Stimulated activated CD4-positive, alpha-beta T cell treated with anti-CD3 and anti-CD28 coated beads, Interleukin-15, amount 100 ng/mL, for 1 hour (primary cell): ENCODE measurements at places on chromosomes 2 and 18.

DNA sequence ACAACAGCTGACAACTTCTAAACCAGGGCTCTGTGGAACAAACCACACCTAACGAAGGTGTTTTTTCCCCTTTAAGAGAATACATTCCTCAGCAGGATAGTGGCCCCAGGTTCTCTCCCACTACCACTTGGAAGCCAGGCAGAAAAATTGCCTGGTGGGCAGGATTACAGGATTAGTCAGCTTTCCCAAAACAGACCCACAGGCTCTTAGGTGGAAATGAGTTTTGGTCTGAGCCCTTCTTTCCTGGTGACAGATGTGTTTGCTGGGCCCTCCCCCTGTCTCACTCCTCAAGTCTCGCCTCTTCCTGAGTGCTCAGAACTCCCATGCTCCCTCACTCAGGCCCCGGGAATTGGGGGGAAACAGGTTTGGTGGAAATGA is 139.4 kb upstream of the HAAO start:
- DNase-seq = no peak

GRCh38 chr2:20706217-20706616 is 39.3 kb downstream of the GDF7 start:
- DNase-seq = no peak

- DNase-seq = no peak
These were observed 190.7 kb downstream of the NOL4 start for GRCh38 chr18:34033968-34034367.

DNA sequence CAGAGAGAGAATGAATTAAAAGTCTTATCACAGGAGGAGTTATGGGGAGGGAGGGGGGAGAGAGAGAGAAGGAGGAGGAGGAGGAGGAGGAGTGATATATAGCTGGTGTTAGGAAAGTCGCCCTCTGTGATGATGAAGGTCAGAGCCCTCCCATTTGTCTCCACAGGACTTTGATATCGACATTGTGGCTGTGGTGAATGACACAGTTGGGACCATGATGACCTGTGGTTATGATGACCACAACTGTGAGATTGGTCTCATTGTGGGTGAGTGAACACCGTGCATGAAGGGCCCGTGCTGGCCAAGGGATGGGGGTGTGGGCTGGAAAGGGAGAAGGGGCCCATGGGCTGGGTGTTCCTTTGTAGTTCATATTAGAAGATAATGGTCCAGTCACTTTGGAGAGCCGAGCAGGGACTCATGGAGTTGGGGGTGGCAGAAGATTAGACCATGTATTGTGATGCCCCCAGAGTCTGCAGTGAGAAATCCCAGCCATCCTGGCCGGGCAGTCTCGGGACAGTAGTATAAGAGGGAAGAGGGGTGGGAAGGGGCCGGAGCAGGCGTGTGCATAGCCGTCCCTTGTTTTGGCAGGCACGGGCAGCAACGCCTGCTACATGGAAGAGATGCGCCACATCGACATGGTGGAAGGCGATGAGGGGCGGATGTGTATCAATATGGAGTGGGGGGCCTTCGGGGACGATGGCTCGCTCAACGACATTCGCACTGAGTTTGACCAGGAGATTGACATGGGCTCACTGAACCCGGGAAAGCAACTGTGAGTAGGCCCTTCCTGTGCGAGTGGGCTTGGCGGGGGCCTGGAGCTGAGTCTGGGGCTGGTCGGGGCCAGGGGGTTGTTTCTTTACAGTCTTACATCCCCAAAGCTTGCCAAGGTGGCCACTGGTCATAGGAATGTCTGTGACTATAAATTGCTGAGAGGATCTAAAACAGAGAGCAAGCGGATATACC is 40.0 kb downstream of the HK2 start:
- DNase-seq = no peak

DNA sequence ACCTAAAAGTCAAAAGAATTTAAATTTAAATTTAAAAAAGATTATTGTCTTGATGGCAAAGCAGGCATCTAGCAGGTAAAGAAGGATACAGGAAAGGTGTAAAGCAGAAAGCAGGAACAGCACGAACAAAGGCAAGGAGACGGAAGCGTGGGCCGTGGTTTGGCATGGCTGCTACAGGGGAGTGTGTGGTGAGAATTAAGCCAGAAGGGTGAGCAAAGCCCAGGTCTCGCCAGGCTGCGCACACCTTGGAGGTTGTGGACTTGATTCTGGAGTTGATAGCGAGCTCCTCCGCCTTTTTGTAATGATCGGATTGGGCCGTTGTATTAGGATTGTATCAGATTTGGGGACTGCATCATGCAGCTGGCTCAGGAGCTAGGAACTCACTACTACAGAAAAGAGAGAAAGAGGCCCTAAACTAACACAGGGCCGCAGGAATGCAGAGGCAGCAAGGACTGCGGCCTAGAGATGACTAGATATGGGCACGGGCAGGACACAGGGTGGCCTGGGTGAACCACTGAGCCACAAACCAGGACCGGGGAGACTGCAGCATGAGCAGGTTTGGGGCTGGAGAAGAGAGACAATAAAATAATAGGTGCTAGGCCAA is 71.4 kb upstream of the TMEM247 start:
- DNase-seq = no peak

DNA sequence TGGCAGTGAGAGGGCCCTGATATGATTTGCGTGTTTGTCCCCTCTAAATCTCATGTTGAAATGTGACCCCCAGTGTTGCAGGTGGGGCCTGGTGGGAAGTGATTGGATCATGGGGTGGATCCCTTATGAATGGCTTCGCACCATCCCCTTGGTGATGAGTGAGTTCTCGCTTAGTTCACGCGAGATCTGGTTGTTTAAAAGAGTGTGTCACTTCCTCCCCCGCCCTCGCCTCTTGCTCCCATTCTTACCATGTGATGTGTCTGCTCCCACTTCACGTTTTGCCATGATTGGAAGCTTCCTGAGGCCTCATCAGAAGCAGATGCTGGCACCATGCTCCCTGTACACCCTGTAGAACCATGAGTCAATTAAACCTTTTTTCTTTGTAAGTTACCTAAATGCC is 319.9 kb upstream of the ID2 start:
- no peak for DNase-seq

GRCh38 chr18:9000733-9001132 is 101.8 kb upstream of the NDUFV2 start:
- no peak for DNase-seq

DNA sequence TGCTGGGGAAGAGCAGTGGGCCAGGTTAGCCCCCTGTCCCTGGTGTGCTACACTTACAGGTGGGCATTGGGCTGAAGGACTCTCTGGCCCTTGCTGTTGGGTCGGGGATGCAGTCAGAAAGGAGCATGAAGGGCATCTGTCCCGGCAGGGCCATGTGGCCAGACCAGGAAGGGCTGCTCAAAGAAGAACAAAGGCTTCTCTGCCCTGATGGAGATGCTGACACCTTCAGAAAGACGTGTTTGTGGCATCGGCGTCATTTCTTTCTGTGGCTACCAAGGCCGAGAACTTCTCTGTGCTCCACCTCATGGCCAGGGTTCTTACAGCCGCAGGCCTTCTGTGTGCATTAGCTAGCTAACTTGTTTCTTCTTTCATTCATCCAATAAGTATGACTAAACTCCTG is 239.1 kb downstream of the FAM210A start:
- no peak for DNase-seq

- DNase-seq = peak; percentile 9
These were observed 370.4 kb downstream of the SOCS6 start for GRCh38 chr18:70659036-70659925.

GRCh38 chr18:61953641-61954040 is 60.8 kb upstream of the RNF152 start:
- no peak for DNase-seq

DNA sequence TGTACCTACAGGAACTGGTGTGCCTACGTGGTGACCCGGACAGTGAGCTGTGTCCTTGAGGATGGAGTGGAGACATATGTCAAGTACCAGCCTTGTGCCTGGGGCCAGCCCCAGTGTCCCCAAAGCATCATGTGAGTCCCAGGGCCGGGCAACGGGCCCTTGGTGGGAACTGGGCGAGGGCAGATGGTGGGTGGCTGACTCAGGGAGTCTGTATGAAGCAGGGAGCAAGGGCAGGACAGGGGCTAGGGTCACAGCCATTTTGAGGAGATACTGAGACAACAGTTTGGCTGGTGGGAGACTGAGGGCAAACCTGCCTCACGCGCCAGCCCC is 1.7 kb downstream of the EMILIN1 start:
- DNase-seq = no peak

GRCh38 chr2:219442256-219443015 is 7.8 kb downstream of the SPEG start:
- no peak for DNase-seq

- no peak for DNase-seq
These were observed 192.5 kb downstream of the ATAD2B start for GRCh38 chr2:23734416-23734815.

- DNase-seq = no peak
These were observed 320.2 kb downstream of the TMX3 start for GRCh38 chr18:68394705-68395104.

- no peak for DNase-seq
These were observed 44.3 kb downstream of the TMEM17 start for GRCh38 chr2:62461707-62462106.

DNA sequence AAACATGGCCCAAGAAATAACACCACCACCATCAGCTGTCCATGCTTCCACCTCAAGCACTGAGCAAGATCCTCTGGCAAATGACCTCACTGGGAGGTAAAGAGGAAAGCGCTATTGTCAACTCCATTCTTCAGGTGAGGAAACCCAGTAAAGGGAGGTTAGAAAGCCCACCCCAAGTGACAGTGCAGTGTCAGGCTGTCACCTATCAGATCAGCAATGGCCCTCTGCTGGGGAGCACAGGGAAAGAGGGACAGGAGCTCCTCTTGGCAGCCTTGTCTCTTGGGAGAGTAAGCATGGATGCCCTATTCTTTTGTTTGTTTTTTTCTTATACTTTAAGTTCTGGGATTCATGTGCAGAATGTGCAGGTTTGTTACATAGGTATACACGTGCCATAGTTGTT is 104.3 kb upstream of the DAPL1 start:
- no peak for DNase-seq

DNA sequence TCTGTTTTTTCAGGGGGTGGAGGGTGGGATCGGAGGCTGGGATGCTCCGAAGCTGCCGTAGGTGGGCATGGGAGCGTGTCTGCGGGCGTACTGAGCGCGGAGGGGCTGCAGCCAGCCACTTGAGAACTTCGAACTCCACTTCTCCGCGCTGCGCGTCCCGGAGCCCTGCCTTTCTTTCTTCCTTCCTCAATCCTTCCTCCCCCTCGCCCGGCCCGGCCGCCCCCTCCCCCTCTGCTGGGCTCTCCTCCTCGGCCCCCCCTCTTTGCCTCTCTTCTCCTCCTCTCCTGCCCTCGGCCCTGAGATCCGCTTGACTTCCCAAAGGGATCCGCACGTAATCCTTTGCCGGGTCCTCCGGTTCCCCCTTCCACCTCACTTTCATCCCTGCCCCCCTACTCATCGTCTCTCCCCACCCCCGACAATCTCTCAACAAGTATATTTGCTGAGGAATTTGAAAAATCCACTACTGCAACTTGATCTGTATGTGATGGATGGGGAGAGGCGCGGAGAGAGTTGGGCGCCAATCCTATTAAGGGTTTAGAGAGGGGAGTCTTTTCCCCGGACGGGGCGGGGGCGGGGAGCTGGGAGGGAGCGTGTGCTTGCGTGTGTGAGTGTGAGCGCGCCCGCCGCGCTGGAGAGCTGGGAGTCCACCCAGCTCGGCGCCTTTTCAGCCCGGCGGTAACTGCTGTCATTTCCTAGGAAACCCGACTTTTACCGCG is 1.1 kb downstream of the GLI2 start:
- DNase-seq = no peak

- no peak for DNase-seq
These were observed 115.1 kb upstream of the PELI1 start for GRCh38 chr2:64259312-64259711.

- DNase-seq = no peak
These were observed 133.9 kb downstream of the ATP9B start for GRCh38 chr18:79203017-79203605.

GRCh38 chr2:32591669-32592463 is 36.0 kb upstream of the TTC27 start:
- no peak for DNase-seq

GRCh38 chr2:203648273-203648672 is 58.2 kb upstream of the CD28 start:
- DNase-seq = no peak

GRCh38 chr18:9263264-9263663 is 71.3 kb upstream of the TWSG1 start:
- no peak for DNase-seq

DNA sequence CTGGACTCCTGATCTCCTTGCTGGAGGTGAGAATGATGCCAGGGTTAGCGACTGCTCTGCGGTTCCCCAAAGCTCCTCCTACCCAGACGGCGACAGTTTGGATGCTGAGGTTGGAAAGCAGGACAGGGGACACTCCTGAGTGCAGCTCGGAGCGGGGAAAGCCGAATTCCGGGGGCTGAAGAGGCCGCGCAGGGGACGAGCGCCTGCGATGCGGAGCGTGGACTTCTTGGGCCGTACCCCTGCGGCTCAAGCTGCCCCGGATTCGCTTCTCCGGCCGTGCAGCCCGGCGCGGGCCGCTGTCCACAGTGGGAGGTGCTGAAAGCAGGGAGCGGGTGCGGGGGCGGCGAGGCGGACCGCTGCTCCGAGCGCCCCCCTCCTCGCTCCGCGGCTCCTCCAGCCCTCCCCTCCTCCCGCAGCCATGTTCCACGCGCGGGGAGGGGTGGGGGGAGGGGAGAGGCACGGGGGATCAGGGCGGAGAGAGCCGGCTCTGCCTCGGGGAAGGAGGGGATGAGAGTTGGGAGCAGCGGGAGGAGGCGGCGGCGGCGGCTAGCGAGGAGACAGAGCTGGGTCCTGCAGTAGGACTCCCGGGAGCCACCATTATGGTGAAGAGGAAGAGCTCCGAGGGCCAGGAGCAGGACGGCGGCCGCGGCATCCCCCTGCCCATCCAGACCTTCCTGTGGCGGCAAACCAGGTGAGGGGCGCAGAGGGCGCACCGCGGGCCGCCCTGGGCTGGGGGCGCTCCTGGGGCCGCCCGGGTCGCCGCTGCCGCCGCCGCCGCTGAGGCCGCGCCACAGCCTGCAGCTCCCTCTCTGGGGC is at the start of gene UNC80:
TSS of gene UNC80 (plus strand) at position 359 of the 816 bp plus-strand sequence. CDS start at position 600, 241 bp downstream.
- DNase-seq = peak; percentile 3

DNA sequence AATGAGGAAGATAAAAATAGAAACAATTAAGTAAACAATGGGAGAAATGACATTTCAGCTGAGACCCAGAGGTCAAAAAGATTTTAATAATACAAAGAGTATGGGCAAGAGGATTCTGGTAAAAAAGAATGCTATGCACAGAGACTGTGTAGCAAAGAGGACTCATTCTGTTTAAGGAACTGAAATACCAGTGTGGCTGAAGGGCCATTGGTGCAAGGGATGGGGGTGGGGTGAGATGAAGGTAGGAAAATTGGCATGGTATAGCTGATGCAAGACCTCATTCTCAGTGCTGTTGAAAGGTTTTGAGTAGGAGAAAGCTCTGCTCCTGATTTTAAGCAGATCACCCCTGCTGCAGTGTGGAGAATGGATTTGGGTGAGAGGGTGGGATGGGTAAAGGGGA is 10.8 kb downstream of the GALNT1 start:
- no peak for DNase-seq
